ENCODE measurements at places on chromosomes 4 and X. TPM values are rescaled to one million over a fixed set of nuclear protein-coding genes. Genes with fewer than 3 reads are reported as not detected.

Gene SLC2A9
- total RNA-seq, result 1.6 TPM

Gene FGF2
- total RNA-seq, result 1.6 TPM

Gene AVPR2
- total RNA-seq, result not detected

Gene AFF2
- total RNA-seq, result 0.78 TPM

Gene KCNIP4
- not detected for total RNA-seq

Gene UGT2B7
- not detected for total RNA-seq

Gene AMOT
- 1.7 TPM for total RNA-seq

Gene ZNF157
- 0.72 TPM for total RNA-seq

Gene VCX2
- not detected for total RNA-seq

Gene PLA2G12A
- 29.8 TPM for total RNA-seq

Gene SLC25A6
- total RNA-seq, result 326 TPM

Gene CCDC149
- total RNA-seq, result not detected

All from activated CD8-positive, alpha-beta memory T cell treated with anti-CD3 and anti-CD28 coated beads for 36 hours (primary cell).